Left colon (tissue), 2 donors: ENCODE measurements at places on chromosomes 2 and 18. TPM values are rescaled to one million over a fixed set of nuclear protein-coding genes. Genes with fewer than 3 reads are reported as not detected.

DNA sequence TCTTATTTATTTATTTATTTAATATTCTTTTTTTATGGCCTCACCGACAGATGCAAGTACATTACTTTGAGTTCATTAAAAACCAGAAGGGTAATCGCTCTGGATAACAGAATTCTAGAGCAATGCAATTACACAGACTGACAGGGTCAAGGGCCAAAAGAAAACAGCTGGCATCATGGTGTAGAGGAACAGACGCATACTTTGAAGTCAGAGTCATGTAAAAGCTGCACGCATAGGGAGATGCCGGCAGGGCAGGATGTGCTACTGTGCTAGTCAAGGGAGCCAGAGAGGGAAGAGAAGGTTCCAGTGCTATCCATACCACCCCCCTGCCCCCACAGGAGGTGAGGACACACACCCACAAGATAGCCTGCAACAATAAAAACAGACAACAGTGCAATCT is 115.2 kb upstream of the TFCP2L1 start:
- DNase-seq, result no peak

DNA sequence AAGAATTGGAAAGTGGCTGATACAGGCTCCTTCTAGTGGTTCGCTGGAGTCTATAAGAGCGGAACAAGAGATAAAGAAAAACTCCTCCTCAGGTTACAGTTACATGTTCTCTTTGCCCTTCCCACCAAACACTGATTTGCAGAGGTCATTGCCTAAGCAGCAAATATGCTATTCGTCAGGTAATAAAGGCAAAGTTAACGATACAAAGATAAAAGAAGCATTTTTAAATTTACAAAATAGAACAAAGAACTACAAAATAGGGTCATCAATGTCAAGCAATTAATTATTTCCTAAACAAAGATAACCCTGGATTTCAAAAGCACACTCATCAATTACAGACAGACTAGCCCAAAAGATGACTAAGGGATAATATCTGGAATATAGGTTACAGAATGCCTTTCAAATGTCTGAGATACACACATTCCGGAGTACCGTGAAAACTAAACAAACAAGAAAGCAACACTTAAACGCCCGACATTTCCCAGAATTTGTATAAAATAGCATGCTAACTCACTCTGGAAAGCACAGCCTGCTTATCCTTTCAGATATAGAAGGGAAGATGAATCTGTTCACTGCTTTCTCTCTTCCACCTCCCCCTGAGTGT is 186.4 kb downstream of the MREG start:
- DNase-seq, result no peak

- peak; percentile 39 for DNase-seq
Observed at GRCh38 chr2:240986787-240987411, 11.5 kb upstream of the SNED1 start.

DNA sequence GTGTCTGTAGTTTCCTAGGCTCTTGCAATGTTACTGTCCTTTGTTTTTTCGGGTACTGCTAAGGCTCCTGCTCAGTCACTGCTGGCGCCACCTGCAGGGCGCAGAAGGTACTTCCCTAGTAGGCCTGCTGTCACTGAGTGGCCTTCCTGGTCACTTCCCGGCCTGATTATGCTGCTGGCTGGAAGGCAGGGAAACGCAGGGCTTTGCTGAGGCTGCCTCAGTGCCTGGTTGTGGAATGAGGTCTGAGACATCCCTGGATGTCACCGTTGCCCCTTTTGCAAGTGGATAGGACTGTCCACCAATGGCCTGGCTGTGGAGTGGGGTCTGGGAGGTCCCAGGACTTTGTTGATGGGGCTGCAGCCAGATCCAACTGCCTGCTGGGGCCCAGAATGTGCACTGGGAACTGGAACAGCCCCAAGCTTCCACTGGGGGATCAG is 13.1 kb downstream of the DAW1 start:
- DNase-seq, result peak; percentile 87

COLEC12 gene
- total RNA-seq, result 2.7 TPM

- DNase-seq, result no peak
Observed at GRCh38 chr2:48049371-48049770, 143.1 kb upstream of the FBXO11 start.

DNA sequence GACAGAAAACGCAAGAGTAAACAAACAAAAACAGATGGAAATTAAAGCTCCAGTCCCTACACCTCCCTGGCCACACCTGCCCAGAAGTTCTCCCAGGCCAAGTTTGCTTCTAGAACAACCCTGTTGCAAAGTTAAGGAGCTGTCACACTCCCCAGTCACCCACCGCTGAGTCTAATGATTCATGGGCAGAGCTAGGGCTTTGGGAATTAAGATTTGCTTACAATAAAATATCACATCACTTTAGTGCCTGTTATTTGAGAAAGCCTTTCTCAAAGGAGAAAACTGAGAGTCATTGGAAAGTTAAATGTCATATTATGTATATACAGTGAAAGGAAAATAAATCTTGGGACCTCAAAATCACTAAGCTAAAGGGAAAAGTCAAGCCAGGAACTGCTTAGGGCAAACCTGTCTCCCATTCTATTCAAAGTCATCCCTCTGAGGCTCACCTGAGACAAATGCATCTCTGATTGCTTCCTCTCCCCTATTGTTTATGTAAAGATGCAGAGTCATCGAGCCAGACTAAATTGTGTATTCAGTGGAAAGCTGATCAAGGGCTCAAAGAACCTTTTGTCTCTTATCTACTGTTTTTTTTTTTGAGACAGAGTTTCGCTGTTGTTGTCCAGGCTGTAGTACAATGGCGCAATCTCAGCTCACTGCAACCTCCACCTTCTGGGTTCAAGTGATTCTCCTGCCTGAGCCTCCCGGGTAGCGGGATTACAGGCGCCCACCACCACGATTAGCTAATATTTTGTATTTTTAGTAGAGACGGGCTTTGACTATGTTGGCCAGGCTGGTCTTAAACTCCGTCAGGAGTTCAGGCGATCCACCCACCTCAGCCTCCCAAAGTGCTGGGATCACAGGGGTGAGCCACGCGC is 2.8 kb downstream of the CRYGB start:
- DNase-seq, result no peak

- no peak for DNase-seq
Observed at GRCh38 chr2:105301646-105302045, 27.9 kb downstream of the TGFBRAP1 start.

- DNase-seq, result no peak
Observed at GRCh38 chr18:50679056-50679455, 119.2 kb downstream of the MAPK4 start.

- DNase-seq, result no peak
Observed at GRCh38 chr2:69715964-69716363, 26.0 kb upstream of the ANXA4 start.

- DNase-seq, result no peak
Observed at GRCh38 chr18:58015065-58015780, 28.8 kb upstream of the NEDD4L start.

UGT1A10 gene
- total RNA-seq, result 112 TPM

CD8B2 gene
- total RNA-seq, result 0.08 TPM

DNA sequence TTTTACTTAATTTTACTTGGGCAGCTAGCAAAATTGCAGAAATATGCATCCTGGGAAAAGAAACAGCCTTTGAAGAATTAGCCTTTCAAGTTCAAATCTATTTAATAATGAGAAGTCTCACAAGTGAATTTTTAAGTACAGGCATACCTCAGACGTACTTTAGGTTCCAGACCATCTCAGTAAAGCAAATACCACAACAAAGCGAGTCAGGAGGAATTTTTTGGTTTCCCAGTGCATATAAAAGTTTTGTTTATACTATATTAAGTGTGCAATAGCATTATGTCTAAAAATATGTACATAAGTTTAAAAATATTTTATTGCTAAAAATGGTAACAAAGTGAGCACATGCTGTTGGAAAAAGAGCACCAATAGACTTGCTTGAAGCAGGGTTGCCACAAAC is 50.8 kb upstream of the TWSG1 start:
- DNase-seq, result no peak

DNA sequence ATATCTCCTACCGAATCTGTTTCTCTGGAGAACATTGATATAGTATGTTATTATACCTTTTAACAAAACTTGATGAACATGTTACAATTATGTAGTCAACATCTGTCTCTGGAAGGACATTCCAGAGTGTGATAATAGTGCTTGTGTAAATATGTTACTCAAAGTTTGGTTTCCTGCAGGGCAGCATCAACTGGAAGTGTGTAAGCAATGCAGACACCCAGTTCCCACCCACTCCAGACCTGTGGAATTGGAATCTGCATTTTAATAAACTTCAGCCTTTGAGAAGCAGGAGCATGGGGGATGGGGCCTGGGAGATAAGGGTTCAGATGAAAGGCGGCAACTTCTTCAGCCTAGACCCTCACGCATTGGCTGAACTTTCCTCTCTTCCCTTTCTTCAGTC is 398.9 kb downstream of the RND3 start:
- DNase-seq, result no peak

SERPINB10 gene
- not detected for total RNA-seq

TCF23 gene
- total RNA-seq, result not detected

DNA sequence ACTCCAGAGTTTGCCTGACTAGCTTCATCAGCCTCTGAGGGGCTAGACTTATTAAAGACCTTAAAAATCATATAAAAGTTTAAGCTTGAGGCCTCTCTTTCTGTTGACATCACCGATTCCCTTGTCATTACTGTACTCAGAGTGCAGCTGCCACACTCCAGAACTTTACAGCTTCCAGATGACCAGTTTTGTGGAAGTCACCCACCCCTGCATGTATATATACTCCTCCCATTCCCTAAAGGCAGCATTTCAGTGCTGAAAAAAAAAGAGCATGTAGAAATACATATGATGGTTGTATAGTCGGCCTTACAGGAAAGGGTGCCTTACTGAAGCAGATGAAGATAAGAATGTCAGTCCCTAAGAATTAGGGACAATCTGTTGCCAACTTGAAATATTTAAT is 117.3 kb downstream of the FEZ2 start:
- DNase-seq, result no peak

PSMA8 gene
- total RNA-seq, result not detected

SNED1 gene
- 9.4 TPM for total RNA-seq

UBXN4 gene
- total RNA-seq, result 107 TPM

DNA sequence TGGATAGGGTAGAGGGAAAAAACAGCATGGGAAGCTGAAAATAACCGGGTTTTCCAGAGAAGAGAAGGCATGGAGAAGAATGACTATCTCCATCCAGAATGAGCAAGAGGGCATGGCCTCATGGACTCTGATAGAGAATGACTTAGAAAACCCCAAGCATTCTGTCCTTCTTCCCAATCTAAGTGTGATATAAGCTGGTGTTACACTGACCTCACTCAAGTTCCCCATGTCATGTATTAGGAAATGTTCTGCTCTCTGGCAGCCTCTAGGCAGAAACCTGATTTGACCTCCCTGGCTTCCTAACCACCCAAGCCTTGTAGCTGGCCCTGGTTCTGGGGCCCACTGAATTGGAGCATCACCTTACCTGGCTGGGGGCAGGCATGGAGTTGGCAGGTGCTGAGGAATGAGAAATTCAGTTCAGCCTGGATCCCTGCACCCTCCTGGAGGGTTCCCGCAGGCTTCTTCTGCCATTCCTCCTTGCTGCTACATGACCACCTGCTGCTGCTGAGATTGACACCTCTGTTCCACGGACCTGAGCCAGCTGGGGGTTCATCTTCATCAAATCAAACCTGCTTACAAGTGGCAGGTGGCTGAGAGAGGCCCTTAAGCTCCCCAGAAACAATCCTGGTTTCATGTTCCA is 5.2 kb upstream of the SIGLEC15 start:
- DNase-seq, result no peak

TEX44 gene
- total RNA-seq, result not detected

DNA sequence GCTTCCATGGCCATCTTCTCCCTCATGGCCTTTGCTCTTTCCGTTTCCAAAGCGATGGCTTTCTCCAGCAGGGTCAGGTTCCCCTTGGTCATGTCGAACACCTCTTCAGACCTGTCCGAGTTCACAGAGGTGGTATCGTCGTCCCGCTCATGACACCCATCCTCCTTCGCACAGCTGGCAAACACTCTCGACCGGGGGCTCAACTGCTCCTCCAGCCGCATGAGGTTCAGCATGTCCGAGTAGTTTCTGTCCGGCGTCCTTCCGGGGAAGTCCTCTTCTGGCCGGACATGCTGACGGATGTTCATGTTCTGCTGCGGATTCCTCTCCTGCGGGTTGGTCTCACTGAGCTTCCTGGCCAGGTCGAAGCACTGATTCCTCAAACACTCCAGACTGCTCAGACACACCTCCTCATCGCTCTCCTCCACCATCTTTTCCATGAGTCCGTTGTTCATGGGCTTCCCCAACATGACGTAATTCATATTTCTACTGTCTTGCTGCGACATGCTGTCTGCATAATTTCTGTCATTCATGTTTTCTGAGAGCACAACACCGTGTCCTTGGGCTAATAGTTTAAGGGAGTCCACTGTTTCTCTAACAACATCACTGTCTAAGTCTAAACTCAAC is 178.2 kb upstream of the PXDN start:
- DNase-seq, result no peak

- no peak for DNase-seq
Observed at GRCh38 chr2:239805043-239805329, 220.2 kb downstream of the NDUFA10 start.

AQP4 gene
- not detected for total RNA-seq

- no peak for DNase-seq
Observed at GRCh38 chr2:208757364-208757763, 350.8 kb downstream of the PTH2R start.

GRCh38 chr2:227783404-227784138 is 30.1 kb upstream of the CCL20 start:
- DNase-seq, result no peak

AOX1 gene
- 8.7 TPM for total RNA-seq

DNA sequence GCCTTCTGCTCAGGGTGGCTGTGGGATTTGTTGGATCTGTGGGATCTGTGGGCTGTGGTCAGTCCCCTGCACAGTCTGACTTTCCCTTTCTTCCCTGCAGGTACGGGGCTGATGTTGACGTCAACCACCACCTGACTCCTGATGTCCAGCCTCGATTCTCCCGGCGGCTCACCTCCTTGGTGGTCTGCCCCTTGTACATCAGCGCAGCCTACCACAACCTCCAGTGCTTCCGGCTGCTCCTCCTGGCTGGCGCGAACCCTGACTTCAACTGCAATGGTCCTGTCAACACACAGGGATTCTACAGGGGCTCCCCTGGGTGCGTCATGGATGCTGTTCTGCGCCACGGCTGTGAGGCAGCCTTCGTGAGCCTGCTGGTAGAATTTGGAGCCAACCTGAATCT is 17.5 kb downstream of the ASB1 start:
- no peak for DNase-seq

DRC1 gene
- not detected for total RNA-seq

DNA sequence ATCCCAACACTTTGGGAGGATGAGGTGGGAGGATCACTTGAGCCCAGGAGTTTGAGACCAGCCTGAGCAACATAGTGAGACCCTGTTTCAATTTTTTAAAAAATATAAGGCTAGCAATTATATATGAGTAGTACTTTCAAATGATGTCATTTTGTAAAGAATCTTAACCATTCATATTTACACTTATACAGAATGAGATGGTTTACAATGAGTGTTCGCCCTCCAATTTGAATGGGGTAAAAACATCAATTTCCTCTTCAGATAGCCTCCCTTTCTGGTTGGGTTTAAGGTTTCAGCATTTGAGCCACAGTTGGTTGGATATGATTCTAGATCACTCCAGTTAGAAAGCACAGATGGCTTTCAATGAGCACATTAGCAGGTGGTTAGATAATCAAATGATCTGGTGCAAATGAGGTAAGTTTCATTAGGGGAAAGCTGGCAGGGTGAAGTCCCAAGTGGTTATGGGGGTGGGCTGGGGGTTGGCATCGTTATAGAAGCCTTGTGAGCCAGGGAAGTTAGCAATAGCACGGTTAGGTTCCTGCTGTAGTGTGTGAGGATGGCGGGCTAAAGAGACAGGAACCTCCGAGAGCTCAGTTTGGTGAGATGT is 63.9 kb downstream of the TRPM8 start:
- DNase-seq, result no peak

GRCh38 chr2:84865181-84865783 is 15.6 kb downstream of the TRABD2A start:
- DNase-seq, result no peak

- DNase-seq, result no peak
Observed at GRCh38 chr2:75424936-75425619, 135.7 kb downstream of the EVA1A start.
